ENCODE measurements at places on chromosomes 4 and X.
A peak's percentile ranks its signal among the peaks of the same experiment; 100 is the strongest.

DNA sequence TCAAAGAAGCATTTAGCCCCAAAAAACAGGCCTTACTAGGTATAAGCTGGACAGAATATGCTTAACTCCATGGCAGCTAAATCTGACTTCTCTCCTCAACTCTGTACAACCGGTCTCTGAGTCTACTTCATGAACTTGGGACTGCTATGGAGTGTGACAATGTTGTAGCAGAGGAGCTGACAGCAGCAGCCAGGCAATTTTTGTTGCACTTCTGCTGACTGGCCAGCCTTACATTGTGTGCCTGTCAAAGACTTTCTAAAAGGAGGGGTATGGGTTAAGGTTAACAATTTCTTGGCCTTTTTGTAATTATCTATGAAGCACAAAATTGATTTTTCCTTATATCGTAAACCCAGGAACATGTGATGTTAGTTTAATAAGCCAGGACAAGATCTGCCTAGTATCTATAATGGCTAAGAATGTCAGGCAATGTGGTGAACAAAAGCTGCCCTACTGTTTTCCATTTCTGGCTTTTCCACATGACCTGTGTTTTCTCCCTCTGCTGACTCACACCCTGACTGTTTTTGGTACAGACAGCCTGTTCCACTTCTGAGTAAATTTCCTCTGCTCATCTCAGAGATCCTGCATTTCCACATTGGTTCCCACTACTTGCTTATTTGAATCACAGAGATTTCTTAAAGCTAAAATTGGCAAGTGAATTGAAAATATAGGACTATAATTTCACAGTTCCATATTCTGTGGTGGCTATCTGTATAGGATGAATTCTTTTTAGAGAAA lies 9.3 kb downstream of the NOX1 start:
- no peak for DNase-seq

GRCh38 chr4:41517121-41517520 lies 20.8 kb upstream of the LIMCH1 start:
- DNase-seq, result no peak

DNA sequence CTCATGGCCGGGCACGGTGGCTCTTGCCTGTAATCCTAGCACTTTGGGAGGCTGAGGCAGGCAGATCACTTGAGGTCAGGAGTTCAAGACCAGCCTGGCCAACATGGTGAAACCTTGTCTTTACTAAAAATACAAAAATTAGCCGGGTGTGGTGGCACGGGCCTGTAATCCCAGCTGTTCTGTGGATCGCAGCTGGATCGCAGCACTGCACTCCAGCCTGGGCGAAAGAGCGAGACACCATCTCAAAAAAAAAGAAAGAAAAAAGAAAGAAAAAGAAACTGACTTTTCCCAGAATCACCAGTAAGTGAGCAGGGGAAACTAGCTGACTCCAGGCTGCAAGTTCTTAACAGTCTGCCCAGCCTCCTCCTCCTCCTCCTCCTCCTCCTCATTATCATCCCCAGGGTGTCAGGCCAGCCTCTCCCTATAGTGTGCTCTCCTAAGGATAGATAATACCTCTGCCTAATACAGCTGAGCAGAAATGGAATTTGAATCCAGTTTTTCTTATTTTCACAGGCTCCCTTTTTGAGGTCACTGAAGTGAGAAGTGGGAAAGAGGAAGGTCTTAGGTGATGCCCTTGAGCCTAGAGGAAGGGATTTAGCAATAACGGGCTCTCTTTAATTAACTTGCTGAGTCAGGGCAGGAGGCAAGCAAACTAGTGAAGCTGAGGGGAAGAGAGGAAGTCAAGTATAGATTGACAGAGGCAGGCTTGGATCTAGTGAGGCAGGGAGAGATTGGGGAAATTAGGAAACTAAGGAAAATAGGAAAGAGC lies 11.8 kb upstream of the ELF2 start:
- no peak for DNase-seq

GRCh38 chr4:2930758-2931511 lies 32.3 kb downstream of the NOP14 start:
- DNase-seq, result peak; percentile 20

DNA sequence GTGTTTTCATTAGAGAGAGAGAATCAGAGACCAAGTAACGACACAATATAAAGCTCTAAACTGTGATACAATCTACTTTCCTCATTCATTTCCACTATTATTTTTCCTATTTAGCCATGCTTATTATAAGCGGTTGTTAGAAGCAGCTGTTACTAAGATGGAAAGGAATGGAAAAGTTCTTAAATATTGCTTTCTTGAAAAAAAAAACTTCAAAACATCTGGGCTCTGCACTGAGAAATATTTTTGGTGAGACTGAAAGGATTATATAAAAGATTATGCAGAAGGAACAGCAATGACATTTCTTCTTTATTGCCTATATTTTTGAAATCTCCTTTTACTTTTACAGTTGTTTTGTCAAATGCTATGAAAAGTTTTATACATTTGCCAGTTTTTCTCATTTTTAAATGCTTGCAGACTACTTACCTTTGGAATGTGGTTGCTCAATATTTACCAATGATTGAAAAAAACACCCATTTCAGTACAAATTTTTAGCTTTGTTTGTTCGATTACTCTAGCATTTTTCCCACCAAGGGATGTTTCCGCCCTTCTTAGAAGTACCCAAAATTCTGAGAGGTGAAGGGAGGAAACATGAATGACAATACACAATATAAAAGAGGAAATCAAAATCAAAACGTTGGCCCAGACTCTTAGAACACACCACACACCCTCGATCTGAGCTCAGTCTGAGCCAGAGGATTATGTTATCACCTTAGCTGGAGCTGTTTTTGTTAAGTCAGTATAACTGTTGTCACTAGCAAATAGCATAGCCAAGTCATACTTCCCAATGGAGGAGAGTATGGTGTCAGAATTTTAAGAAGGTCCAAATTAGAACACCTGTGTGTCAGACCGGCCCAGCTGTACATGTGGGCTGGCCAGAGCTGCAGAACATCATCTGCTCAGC lies 18.4 kb downstream of the DKK2 start:
- no peak for DNase-seq

- DNase-seq, result no peak
Observed at GRCh38 chr4:13642170-13642950, 14.8 kb upstream of the BOD1L1 start.

GRCh38 chr4:152094970-152095700 lies 334.3 kb upstream of the GATB start:
- DNase-seq, result no peak

DNA sequence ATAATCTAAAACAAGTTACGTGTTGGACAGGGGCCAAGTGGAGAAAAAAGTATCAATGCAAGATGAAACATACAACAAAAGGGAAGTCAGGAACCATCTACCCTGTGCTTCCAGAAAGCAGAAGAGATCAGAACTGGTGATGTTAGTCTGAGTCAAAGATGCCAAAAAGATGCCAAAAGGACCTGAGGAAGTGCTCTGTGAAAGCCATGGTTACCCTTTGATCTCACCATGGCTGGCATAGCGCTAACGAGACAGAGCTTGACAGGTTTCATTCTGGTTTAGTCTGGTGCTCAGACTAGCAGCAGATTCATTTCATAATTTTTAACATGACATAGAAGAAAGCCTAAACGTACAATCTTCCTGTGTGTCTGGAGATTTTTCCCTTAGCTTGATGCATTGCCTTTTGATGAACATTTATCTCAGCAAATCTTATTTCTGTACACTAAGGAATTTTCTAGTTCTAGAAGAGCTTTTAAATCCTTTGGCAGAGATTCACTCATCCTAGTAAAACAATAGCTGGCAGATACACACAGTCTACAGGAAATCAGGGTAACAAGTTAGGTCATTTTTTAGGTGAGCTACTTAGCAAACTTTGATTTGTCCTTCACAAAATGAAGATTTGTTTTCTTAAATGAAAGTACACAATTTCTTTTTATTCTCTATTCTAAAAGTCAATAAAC lies 87.7 kb downstream of the COL25A1 start:
- no peak for DNase-seq

GRCh38 chrX:132819711-132820264 lies 138.6 kb downstream of the HS6ST2 start:
- no peak for DNase-seq

DNA sequence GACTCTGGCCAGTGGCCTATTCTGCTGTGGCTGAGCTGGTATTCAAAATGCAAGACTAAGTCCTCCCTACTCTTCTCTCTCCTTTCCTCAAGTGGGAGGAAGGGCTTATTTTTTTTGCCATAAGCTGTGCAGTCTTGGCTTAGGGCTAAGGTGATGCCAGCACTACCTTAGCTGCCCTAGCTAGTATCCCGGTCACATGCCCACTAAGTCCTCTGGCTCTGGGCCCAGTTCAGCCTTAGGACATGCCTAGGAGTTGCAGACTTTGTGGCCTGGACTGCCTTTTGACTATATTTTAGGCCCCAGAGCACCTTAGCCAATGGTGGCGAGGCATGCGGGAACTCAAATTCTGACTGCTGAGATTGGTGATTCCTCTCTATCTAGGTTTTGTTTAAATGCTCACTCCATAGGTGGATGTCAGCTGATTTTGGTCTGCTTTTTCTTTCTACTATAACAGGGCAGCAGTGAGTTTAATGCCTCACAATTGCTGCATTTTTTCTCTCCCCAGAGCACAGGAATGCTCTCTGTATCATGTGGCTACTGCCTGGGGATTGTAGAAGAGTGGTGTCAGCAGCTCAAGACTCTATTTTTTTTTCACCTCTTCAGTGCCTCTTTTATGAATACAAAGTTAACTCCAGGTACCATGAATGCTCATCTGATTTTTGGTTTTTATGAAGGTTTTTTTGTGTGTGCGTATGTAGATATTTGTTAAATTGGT lies 472.9 kb upstream of the GRID2 start:
- no peak for DNase-seq

- DNase-seq, result no peak
Observed at GRCh38 chr4:83234902-83235644, 49.5 kb downstream of the COQ2 start.

- no peak for DNase-seq
Observed at GRCh38 chr4:22473268-22473667, 42.6 kb downstream of the ADGRA3 start.

GRCh38 chrX:42930071-42930470 lies 152.1 kb upstream of the PPP1R2C start:
- no peak for DNase-seq

DNA sequence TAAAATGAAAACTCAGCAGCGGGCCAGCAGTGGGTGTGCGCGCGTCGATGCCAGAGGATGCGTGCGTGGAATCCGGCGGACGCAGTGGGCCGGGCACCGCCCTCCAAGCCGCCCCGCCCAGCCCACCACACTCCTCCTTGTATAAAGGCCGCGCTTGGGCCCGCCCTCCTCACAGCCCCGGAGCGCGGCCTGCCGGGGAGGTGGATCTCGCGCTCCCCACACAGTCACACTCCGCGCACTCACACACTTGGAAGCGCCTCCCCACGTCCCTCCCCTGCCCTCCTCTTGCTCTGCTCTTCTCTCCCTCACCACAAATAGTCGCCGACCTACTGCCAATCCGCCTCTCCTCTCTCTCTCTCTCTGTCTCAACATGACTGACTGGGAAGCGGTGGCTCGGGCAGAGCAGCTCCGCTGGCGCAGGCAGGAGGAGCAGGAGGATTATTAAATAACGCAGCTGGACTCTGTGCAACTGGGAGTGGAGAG lies at the start of gene CCSER1:
TSS of gene CCSER1 (plus strand) at position 172 of the 483 bp plus-strand sequence.
- DNase-seq, result peak; percentile 74

DNA sequence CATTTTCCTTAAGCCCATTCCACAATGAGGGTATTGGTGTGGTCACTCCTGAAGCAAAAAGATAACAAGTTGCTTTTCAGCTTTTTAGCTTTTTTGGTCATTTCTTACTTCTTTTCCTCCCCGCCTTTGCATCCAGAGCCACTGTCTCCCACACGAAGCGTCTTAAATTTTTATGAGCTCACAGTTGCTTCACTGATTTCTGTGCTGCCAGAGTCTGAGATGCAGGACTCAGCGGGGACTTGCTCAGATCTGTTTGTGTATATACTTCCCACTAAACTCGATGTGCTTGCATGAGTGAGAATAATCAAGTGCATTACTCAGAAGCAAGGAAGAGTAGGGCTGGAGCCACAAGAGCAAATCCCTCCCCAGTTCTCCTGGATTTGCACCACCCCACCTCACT lies 80.2 kb upstream of the FHL1 start:
- DNase-seq, result no peak

DNA sequence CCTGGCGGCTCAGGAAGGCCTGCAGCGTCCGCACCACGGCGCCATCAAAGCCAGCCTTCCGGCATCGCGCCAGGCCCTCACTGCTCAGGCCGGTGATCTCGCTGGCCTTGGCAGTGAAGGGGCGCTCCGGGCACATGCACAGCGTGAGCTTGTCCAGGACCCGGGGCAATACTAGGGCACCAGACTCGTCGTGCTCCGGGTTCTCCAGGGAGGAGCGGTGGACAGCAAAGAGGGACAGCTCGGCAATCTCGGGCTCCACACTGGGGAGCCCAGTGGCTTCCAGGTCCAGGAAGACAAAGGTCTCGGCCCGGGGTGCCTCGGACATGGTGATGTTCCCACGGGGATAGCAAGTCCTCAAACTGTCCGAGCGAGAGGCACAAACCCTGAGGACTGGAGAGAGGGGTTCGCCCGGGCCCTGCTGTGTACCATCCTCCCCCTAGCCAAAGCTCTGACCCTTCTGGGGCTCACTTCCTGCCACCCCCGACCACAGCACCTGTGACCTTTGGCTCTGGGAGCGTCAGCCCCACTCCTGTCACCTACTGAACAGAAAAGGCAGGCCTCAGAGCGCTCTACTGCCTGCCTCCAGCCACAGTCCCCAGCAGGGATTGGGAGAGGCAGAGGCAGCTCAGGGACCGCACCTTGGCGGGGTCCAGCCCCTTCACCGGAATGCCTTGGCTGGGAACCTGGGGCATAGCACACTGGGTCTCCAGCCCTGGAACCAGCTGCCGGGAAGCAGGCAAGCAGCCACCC lies 575 bp downstream of the TREX2 start:
- no peak for DNase-seq

- DNase-seq, result no peak
Observed at GRCh38 chr4:185165605-185166063, 22.6 kb downstream of the SLC25A4 start.

GRCh38 chrX:31217084-31217483 lies 145.2 kb upstream of the FTHL17 start:
- no peak for DNase-seq

- no peak for DNase-seq
Observed at GRCh38 chrX:71228063-71228642, 5.1 kb downstream of the GJB1 start.

- DNase-seq, result peak; percentile 56
Observed at GRCh38 chr4:175614890-175615289, 197.2 kb downstream of the GPM6A start.

GRCh38 chr4:18566970-18567799 lies 545.6 kb upstream of the LCORL start:
- no peak for DNase-seq

GRCh38 chrX:130975947-130976346 lies 72.9 kb upstream of the ENOX2 start:
- DNase-seq, result peak; percentile 69

DNA sequence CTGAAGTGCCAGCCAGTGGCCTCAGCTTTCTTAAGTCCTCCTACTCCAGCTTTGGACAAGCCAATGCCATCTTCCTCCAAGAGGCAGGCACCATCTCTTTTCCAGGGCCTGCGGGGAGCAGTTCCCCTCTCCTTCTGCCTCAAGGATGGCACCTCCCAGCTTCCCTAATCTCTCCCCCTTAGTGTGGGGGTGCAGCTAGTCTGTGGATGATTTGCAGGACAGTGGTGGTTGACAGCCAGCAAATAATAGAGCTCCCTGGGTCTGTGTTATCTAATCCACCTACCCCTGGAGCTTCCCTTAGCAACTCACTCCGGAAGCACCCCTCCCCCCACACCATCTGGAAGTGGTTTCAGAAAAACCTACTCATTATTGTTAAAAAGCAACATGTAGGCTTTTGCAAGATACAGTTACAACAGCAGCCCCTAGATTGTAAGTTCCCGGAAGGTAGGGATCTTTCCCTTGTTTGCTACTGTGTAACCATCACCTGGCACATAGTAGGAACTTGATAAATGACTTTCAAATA lies 247.1 kb downstream of the BCOR start:
- no peak for DNase-seq

- DNase-seq, result no peak
Observed at GRCh38 chr4:56348576-56348975, 38.7 kb downstream of the AASDH start.

Measured in HAP-1 (cell line).